ENCODE measurements at places on chromosomes 2 and 18.

DNA sequence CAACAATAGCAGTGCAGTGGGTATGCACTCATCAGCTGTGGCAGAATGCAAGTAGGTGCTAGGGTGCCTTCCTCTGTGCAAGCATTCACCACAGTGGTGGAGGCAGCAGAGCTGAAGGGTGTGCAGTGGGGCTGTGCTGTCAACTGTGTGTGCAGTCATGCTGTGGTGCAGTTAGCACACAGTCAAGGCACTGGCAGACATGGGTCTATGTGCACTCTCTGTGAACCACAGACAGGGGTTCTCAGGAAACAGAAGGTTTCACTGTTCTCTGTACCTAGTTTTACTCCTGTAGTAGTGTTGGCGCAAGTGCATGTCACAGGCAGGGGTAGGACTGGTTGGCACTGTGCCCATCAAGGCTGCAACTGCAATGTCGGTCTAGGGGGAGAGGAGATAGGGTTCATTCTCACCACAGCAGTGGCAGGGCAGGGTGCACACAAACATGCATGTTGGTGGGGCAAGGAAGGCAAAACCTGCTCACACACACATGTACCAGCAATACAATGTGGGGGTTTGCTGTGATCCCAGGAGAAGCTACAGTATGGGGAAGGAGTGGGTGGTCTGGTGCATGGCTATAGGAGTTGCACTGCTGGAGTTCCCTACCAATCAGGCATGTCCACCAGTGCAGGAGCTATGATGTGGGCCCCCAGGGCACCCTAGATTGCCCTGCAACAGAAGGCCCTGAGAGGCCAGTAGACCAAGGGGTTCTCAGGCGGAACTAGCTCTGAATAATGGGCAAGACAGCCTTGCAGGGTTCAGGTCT, 242.7 kb upstream of the DDX18 start:
- DNase-seq: no peak

DNA sequence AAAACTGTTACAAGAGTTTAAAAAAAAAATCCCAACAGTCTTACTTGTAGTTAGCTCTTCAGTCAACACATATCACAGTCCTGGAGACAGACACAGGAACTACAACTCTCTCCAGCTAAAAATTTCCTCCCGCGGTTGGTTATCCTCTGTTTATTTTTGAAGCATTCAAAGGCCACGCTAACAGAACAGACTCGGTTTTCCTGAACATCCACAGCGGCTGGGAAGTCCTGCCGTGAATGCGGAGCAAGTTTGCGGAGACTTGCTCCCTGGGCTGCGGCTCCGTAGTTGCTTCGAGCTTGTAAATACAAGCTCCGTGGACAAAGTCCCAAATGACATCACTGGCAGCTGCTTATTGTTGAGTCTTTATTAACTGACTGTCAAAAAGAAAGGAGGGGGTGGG, at the start of gene NCKAP5:
Gene NCKAP5 (minus strand): TSS at position 292 of the 400 bp plus-strand sequence. CDS start 50,937 bp downstream, outside the sequence.
- no peak for DNase-seq

GRCh38 chr2:108171657-108172056, 68.1 kb upstream of the SULT1C3 start:
- no peak for DNase-seq

DNA sequence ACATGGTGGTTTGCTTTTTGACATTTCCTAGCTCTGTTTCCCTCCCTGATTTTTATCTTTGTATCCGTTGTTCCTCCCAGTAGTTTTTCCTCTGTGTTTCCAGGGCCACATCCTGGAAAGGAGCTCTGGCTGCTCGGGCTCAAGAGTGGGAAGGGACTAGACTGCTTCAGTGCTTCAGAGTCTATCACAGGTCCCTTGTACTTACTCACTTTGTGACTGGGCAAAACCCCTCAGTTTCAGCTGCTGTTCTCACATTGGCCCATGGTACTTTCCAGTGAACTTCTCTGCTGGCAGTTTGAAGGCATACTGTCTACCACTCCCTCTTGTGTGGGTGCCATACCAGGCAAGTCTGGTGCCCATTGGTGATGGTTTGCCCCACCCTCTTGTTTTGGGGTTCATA, 7.5 kb upstream of the STAMBP start:
- DNase-seq: no peak

GRCh38 chr18:36265015-36265414, 32.5 kb upstream of the FHOD3 start:
- no peak for DNase-seq

DNA sequence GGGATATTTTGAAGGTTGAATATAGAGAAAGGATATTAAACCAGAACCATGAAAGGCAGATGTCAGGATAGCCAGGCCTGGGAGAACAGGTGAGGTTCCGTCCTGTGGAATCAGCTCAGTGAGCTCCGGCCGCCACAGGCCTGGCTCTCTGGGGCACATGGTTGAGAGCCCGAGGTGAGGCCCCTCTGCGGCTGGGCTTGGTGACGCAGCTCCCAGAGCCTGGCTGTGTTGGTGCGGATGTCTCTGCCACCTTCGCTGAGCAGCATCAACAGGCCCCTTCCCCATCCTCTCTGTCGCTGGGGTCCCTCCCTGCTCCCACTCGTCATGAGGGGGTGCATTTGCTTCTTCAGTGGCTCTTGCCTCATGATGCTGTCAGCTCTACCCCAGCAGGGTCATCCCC, 70.7 kb upstream of the PXDN start:
- DNase-seq: no peak

GRCh38 chr2:191030521-191031154, 16.7 kb upstream of the STAT1 start:
- no peak for DNase-seq

DNA sequence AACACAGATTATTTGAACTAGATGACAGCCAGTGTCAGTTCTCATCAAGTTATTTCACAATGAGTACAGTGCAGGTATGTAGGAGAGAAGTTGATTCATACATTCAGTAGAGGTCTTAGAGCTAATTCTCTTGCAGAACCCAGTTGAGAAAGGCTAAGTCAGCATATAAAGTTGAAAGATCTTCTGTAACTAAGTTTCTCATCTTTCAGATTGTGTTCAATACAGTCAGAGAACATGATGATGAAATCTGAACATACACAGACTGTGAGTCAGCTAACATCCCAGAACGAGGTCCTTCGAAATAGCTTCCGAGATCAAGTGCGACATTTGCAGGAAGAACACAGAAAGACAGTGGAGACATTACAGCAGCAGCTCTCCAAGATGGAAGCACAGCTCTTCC, 41.9 kb upstream of the LIMS1 start:
- no peak for DNase-seq

GRCh38 chr18:46069524-46069923, 2.5 kb downstream of the PSTPIP2 start:
- no peak for DNase-seq

Measured in stimulated activated CD8-positive, alpha-beta memory T cell treated with anti-CD3 and anti-CD28 coated beads, Interleukin-2, amount 100 ng/mL, for 1 hour (primary cell).